ENCODE measurements at places on chromosomes 12 and 14.

- DNase-seq = no peak
Measured at GRCh38 chr14:98901511-98902205, 370.3 kb downstream of the BCL11B start.

DNA sequence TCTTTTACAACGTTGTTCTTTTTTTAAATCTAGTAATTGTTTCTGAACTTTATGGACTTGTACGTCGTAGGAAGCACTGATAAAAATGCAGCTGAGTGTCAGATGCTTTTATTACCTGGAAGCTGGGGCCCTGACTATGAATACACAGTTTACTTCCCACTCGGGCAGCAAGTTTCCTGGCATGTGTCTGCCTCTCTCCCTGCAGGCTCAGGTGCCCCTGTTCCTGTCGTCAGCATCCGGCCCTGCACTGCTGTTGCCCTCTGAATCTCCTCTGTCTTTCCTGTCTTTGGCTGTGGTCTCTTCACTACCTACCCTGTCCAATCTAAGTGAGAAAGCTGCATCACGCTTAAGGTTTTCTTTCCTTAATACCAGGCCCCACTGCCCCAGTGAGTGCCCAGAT is 75.8 kb downstream of the PELI2 start:
- DNase-seq = no peak

DNA sequence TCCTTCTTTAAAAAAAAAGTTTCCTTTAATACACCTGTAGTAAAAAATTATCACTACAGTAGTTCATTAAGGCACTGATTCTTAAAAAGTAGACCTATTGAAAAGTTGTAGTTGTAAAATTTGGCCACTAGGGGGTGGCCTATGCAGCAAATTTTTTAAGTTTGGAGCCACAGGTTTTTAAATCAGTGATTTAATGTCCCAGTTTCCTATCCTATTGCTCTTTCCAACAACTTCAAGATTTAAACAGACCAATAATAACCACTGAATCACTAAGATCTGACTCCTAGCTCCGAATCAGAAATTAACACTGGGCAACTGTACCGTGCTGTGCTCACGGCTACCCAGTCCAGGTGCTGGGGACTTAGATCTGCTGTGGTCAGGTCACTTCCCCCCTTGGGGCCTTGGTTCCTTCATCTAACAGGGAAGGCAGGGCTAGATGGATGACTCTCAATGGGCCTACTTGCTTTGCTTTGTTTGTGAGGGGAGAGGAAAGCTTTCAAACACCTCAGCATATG is 279.3 kb downstream of the MED13L start:
- no peak for DNase-seq

- no peak for DNase-seq
Measured at GRCh38 chr14:39398382-39398781, 33.9 kb downstream of the FBXO33 start.

DNA sequence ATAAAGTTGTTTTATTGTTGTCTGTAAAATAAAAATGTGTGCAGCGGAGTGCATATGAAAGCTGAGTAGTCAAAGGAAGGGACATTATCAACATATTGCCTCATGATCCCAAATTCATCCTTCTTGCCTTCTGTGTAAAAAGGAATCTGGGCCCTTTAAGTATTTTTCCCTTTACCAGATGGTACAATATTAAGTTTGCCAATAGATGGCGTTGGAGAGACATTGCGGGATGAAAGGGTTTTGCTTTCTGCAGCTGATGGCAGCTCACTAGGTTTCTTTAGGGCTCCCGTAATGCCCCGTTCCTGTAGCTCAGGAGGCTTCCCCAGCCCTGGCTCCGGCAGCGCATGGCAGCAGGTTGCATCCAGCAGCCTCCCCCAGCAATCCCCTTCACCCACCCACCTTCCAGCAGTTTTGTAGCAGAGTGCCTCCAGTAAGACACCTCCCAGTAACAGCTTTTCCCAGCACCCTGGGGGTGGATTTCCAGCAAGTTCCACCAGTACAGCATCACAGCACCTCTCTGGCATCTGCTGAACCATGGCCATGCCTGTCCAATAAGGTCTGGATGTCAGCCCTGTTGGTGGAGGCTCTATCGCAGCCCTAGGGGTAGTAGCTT is 354.4 kb downstream of the MED13L start:
- DNase-seq = no peak

DNA sequence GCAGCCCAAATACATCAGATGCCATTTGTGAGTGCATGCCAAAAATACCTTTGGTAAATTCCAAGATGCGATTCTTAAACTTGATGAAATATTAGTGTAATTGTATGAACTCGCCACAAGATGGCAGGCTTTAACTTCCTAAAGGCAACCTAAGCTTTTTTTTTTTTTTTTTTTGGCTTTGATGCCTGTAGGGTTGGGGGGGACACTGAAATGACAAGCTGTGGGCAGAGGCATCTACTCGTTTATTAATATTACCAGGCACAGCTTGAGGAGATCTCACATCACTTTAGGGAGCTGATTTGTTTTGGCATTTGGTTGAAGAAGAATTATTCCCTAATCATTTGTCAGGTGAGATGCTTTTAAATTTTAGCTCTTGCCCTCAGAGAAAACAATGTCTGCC is 126.7 kb upstream of the CCDC196 start:
- DNase-seq = peak; percentile 28
